ENCODE measurements at places on chromosomes 11 and 22.

GRCh38 chr11:120420572-120420971 is 84.4 kb downstream of the ARHGEF12 start:
- no peak for DNase-seq

GRCh38 chr11:28657378-28658030 is 549.3 kb downstream of the METTL15 start:
- DNase-seq, result no peak

DNA sequence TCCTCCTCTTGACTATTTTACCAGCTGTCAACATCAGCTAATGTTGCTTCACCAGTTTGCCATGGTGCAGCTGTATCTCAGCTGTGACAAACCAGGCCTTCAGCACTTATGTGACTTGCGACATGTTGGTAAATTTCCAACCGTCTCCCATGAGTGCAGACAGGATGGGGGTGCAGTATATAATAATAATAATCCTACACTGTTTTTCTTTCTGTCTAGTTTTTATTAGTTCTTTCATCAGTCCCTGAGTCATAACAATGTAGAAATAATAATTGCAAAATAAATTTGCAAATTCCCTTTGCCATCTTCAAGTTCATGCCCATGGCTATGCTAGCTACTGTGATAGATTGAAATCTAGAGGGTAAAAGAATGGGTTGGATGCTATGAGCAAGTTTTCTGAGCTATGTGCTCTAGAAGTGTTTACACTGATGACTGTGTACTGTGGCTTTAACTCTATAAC is 4.9 kb downstream of the MMP13 start:
- no peak for DNase-seq

GRCh38 chr11:14021738-14022137 is 59.2 kb downstream of the SPON1 start:
- DNase-seq, result no peak

DNA sequence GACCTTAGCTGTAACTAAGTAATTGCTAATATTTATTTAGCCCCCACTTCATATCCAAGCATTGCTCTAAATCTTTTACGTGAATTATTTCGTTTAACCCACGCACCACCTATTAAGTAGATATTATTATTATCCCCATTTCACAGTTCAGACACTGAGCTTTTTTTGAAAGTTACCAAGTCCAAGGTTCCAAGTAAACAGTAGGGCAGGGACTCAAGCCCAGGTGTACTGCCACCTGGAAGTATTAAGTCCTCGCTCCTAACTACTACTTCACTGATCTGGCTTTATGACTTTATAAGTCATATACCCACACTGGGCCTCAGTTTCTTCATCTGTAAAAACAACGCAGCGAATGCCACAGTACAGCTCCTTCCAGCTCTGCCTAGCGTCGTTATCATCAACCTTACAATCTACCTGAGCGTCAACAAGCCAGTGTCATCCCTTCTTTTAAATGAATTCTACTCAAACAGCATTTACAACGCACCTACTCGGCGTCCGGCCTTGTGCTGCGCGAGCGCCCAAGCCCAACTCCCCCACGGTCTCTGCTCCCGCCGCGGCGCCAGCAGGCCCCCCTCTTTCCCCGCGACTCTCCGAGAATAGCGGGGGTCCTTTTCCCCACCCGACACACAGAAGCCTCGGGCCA is 624 bp downstream of the TMEM41B start:
- DNase-seq, result no peak

DNA sequence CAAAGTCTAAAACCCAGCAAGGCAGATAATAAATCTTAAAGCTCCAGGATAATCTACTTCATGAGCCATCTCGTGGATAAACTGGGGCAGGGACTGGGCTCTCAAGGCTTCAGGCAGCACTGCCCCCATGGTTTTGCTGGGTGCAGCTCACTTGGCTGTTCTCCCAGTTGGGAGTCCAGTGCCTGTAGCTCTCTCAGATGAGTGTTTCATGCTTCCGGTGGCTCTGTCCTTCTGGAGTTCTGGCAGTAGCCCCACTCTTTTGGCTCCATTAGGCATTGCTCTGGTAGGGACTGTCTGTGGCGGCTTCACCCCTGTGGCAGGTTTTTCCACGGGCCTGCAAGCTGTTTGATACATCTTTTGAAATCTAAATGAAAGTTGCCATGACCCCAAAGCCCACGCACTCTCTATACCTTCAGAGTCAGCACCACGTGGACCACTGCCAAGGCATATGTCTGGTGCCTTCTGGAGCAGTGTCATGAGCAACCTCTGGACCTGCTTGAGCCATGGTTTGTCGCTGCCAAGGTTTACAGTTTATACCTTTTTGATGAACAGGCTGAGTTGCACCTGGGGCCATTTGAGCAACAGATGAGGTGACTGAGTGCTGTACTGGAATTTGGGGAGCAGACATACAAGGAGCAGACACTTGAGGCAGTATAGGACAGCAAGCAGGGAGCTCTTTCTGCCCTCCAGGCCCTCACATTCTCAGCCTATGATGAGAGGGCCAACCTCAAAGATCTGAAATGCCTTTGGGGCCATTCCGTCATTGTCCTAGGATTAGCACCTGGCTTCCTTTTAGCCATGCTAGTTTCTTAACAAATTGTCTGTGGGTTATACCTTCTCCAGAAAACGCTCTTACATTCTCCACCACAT is 48.6 kb downstream of the MTNR1B start:
- DNase-seq, result no peak

- no peak for DNase-seq
These were observed 341.1 kb upstream of the B3GAT1 start for GRCh38 chr11:134752964-134753770.

DNA sequence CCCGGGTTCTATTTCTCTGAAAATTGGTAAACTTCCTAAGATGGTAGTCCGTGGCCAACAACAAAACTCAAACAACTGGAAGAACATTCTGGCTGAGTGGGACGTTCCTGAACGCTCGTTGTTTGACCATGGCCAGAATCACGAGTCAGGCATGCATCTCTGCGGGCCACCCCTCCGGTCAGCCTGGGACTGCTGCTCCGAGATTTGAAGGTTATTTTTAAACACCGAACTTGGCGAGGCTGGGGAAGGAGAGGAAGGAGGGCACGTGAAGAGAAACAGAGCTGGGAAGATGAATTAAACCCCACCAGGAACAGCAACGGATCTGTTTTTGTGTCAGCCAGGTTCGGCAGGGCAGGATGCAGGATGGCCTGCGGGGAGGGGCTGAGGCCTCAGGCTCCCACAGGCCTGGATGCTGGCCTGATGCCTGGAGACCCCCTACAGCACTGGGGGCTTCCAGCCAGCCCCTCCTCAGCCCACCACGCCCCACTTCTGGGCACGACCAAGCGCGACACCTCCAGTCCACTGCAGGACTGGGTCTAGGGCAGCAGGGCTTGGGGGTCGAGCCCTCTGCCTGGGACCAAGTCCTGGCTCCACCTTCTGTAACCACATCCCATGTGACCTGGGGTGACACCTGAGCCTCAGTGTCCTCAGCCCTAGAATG is 5.1 kb downstream of the SHISAL1 start:
- no peak for DNase-seq

GRCh38 chr22:31036671-31037550 is 44.2 kb upstream of the SMTN start:
- DNase-seq, result no peak

DNA sequence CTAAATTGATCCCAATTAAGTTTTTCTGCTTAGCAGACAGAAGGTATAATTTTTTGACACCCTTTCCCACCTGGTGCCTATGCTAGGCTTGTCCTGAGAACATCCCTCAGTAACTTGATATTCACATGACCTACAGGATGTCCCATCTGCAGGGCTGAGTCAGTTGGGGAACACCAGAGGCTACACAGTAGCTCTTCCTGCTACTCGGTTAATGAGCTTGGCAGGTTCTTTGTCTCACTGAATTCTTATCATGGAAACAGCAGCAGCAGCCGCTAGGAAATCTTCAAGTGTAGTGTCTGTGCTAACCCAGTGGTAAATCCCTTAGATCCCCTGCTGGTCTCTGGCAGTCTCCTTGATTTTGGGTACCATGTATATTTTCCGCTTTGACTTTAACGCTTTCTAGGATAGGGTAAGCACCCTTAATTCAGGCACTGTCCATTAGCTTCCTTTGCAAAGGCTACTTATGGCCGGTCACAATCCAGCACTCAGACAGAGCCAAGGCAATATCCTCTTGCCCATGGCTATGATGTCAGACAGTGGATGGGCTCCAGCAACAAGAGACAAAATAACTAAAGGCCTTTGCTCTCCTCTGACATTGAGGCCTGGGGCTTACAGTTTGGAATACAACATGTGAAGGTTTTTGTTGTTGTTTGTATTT is 8.5 kb downstream of the MRPL16 start:
- DNase-seq, result no peak

- DNase-seq, result no peak
These were observed 355.6 kb upstream of the DDI1 start for GRCh38 chr11:103680826-103681225.

DNA sequence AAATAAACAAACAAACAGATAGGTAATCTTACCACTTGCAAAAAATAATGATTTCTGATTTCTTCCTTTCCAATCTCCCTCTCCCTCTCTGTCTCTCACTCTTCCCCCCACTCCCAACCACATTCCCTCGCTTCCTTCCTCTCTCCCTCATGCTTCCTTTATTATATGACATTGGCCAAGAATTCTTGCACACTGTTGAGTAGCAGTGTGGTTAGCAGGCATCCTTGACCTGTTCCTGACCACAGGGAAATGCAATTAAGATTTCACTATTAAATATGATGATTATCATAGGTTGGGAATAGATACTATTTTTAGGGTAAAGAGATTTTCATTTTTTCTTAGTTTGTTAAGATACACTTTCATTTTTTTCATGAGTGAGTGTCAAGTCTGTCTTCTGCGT is 14.7 kb upstream of the PLAAT4 start:
- DNase-seq, result no peak

DNA sequence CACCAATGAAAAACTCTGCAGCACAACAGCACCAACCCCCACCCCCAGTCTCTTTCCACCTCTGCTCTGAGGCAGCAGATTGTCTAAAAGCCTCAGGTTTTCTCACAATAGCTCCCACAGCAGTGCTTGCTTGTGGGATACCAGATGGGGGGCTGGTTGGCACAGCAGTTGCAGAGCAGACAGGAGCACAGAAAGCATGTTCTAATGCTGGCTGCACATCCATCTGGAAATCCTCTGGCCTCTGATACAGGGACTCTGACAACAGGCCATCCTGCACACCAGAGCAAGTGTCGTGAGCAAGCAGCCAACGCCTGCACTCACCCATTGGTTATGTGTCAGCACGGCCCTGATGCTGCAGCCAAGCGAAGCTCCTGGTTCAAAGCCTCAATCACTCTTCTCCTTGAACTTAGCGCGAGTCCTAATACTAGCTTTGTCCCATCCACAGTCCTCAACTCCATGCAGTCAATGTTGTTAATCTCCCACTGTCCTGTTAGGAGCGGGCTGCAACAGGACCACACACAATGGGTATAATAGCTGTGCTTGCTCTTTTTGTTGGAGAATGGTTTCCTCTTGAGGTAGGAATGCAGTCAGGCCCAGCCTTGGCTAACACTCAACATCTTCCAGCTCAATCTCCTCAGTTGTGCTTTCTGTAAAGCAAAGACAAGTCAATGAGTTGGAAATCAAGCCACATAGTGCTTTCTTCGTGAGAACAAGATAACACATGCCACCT is 30.3 kb downstream of the VSTM5 start:
- no peak for DNase-seq

GRCh38 chr11:102957953-102958352 is 2.4 kb upstream of the MMP13 start:
- no peak for DNase-seq

GRCh38 chr11:128852327-128853023 is 14.6 kb downstream of the KCNJ1 start:
- DNase-seq, result no peak

- DNase-seq, result no peak
These were observed 2.6 kb downstream of the TBX10 start for GRCh38 chr11:67636962-67637361.

- DNase-seq, result no peak
These were observed at the start of gene TRMT112 for GRCh38 chr11:64317325-64317960. Gene TRMT112, minus strand, starts transcription at chr11:64317559. Its CDS starts 33 bp downstream, at chr11:64317526.

DNA sequence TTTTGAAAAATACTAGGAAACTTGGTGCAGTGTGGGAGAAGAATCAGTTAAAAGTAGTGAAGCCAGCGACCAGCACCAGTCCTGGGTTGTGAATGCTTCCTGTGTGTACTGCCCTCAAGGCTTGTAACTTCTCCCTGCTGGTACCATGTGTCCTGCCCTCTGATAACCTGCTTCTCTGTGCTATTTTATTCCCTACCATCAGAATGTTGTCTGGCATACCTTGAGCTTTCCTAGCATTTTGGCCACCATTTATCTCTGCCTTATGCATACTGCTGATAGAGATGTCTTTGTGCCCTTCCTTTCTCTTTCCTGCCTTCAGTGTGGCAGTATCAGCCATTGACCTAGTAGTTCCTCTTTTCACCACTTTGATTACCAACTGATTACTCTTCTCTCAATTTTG is 2.0 kb downstream of the GTF2H1 start:
- DNase-seq, result no peak

DNA sequence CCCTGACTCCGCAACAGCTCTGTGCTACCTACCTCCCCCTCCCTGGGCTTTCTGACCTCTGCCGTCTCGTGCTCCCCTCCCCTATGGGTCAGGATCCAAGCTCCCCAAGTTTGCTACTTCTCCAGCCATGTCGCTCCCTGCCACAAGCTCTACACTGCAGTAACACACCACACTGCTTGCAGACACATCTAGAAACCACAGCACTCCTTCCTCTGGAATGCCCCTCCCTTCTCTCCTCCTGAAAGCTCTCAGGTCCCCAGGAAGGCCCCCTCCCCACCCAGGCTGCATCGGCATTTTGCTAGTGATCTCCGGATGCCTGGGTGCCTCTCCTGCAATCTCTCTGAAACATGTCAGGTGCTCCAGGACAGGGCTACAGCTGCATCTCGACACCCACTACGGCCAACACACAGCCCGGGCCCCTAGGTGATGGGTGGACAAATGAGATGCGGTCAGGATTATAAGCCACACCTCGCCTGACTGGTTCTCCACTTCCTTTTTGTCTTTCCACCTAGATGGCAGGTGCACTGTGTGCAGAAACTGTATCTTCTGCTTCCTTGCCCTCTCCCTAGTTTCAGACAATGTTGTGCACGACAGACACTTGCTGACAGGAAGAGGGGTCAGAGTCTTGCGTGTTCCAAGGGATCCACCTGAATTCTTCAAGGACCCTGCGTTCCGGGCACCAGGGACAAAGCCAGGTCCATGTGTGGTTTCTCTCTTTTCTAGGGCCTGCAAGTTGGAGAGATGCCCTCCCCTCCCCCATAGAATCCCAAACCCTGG is 22.9 kb downstream of the RPUSD4 start:
- DNase-seq, result no peak

Data from cortex of kidney (tissue), 1 donor.